AG08396 (cell line): ENCODE measurements at places on chromosomes 3 and 15.

DNA sequence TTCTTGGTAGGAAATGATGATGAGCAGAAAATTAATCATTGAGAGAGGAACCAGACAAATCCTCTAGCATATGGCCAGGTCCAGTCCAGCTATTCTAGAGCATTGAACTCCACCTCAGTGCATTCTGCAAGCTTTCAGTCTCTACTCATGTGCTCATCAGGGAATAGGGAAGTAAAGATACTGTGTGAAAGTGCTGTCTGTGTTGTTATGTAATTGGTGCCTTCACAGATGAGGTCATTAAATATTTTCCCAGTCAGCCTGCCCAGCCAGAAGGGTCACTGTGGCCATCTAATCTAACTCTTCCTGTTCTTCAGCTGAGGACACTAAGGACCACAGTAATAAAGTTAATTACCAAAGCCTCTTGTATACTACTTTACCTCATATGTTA lies 28.2 kb downstream of the C3orf62 start:
- no peak for DNase-seq

DNA sequence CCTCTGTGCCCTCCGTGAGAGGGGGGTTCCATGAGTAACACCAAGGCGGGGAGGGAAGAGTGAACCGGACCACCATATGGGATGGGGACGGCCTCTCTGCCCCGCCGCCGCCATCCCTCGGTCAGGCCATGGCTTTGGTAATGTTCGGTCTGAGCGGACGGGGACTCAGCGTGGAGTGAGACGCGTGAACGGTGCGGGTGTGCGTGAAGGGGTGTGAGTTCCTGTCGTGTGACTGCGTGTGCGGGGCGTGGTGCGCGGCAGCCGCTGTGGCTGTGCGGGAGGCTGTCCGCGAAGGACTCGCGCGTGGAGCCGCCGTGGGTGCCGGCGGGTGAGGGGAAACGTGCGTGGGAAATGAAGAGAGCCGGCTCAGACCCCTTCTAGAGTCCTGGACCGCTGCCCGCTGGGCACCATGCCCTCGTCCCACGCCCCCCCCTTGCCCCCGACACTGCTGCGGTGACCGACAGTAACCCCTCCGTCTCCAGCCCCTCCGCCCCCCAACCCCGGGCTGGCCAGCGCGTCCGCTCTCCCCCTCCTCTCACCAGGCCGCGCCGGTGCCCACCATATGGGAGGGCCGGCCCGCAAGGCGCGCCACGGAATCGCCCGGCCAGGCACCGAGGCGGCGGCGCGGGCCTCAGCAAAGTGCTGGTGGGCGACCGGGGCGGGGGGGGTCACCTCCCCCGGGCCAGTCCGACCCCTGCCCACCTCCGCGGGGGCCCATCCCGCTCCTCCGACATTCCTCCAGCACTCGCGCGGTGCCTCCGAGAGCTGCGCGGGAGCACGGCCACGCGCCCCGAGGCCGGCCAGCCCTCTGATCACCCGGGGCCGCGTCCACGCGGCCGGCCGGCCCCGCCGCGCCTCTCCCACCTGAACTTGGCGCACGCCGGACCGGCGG lies 589 bp downstream of the KLF15 start:
- peak; percentile 49 for DNase-seq

- no peak for DNase-seq
Observed at GRCh38 chr15:94002041-94002440, 229.3 kb upstream of the MCTP2 start.

GRCh38 chr15:31065824-31066223 lies 35.7 kb downstream of the TRPM1 start:
- no peak for DNase-seq

- no peak for DNase-seq
Observed at GRCh38 chr3:17832016-17832415, 89.6 kb upstream of the TBC1D5 start.

GRCh38 chr15:41914411-41914810 lies 20.6 kb upstream of the SPTBN5 start:
- no peak for DNase-seq

- DNase-seq, result peak; percentile 21
Observed at GRCh38 chr3:107938143-107938542, 152.7 kb downstream of the CD47 start.

DNA sequence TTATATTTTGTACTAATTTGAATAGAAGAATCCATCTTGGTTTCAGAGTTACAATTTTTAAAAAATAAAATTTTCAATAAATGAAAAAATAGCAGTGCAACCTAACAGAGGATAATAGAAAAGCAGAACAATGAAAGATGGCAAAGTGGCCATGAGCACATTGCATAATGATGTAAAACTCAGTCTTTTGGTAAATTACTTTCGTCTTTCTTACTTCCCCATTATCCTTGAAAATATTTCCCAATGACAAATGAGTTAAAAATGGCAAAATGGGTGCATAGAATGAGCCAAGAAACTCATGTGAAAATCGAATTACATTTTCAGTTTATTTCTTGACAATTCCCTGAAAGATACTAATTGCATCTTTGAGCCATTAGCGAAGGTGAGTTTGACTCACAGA lies 236.4 kb downstream of the CDIN1 start:
- DNase-seq, result no peak

DNA sequence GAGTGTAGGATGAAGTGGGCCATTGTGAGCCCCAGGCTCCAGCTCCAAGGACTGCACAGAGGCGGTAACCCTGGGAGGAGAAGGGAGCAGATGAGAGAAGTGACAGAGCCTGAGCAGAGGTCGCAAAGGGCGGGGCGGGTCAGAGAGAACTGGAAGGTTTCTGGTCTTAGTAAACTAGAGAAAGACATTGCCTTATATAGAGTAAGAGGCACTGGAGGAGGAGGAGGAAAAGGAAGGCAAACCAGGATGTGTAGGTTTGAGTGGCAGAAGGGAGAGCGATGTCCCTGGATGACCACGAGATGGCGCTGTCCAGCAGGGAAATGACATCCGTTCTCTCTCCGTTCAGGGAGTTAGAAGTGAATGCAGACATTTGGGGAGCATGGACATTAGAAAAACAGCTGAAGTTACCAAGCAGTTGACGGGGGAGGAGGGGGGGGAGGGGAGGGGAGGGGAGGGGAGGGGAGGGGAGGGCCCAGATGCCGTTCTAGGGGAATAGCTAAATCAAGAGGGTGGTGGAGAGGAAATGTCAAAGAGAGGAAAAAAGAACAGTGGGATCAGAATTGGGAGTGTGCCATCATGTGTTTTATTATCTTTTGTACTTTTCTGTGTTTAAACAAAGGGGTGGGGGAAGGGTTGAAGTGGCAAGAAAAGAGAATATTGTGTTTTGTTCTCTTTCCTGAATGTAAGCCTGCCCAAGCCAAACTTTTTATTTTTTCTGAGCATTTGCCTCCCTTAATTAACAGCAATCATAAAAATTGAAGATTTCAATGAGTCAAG lies 48.8 kb downstream of the STARD5 start:
- DNase-seq, result peak; percentile 80

DNA sequence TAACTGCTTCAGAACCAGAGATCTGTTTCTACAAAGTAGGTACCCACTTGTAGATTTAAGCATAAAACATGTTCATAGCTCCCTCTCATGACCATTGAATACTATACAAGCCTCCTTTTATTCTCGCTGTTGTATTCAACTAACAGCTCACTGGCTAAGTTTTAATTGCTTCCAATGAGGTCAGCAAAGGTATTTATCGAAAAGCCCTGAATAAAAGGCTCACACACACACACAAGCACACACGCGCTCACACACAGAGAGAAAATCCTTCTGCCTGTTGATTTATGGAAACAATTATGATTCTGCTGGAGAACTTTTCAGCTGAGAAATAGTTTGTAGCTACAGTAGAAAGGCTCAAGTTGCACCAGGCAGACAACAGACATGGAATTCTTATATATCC lies at the start of gene FGF7:
FGF7 (plus strand) TSS at position 222 of the 400 bp plus-strand sequence. CDS start 1,056 bp downstream, outside the sequence.
- peak; percentile 22 for DNase-seq

DNA sequence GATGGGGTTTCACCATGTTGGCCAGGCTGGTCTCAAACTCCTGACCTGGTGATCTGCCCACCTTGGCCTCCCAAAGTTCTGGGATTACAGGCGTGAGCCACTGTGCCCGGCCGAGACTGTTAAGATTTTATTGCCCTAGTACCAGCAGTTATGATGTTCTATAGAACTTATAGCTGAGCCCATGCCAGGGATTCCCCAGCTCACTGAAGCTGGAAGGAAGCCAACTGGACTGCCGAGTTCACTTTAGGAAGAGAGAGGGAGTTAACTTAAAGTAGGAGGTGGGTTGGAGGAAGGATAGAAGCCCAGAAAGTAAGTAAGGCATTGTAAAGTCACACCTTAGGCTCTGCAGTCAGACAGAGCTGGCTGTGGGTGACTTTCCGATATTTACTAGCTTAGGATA lies 101.1 kb upstream of the BOC start:
- no peak for DNase-seq
